Stimulated activated CD4-positive, alpha-beta T cell treated with anti-CD3 and anti-CD28 coated beads, Interleukin-1b, Interleukin-23, amount 100 ng/mL, for 24 hours (primary cell): ENCODE measurements at places on chromosomes 11 and 22.
A peak's percentile ranks its signal among the peaks of the same experiment; 100 is the strongest.

GRCh38 chr11:69312453-69313404, 18.8 kb downstream of the MYEOV start:
- no peak for DNase-seq

- DNase-seq: no peak
Measured at GRCh38 chr11:8705146-8705545, 22.6 kb downstream of the RPL27A start.

- no peak for DNase-seq
Measured at GRCh38 chr11:120413480-120413879, 77.3 kb downstream of the ARHGEF12 start.

GRCh38 chr11:8257003-8257664, 6.5 kb downstream of the LMO1 start:
- DNase-seq: no peak

DNA sequence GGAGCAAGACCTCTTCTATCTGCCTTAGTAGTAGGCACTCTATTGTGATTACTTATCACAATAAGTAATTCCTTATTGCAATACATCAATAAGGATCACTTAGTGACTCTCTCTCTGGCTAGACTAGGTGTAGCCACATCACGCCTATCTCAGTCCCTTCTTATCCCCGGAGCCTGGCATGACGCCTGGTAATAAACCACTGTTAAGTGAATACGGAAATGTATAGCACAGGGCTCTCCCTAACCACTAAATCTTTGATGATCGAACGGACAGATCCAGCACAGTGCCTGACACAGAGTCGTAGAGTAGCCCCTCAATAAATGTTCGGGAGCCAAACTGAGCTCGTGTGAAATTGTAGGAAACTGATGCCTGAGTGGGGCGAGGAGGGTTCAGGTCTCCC, 143.3 kb downstream of the FBXO7 start:
- DNase-seq: no peak

DNA sequence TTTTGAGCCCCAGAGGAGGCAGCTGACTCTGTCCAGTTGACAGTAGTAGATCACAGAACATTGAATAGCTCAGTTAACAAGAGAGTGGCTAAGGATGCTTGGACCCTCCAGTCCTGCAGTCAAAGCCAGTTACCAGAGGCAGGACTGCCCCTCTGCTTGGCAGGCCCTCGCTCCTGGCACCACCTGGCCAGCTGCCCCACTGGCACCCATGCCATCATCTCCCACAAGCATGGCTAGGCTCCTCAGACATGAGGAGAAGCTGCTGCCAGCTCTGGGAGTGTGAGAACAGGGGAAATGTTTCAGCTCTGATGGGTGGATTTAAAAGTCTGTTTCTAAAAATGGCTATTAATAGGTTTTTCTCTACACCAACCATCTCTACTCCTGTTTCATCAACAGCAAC, 13.9 kb downstream of the ME3 start:
- DNase-seq: no peak

DNA sequence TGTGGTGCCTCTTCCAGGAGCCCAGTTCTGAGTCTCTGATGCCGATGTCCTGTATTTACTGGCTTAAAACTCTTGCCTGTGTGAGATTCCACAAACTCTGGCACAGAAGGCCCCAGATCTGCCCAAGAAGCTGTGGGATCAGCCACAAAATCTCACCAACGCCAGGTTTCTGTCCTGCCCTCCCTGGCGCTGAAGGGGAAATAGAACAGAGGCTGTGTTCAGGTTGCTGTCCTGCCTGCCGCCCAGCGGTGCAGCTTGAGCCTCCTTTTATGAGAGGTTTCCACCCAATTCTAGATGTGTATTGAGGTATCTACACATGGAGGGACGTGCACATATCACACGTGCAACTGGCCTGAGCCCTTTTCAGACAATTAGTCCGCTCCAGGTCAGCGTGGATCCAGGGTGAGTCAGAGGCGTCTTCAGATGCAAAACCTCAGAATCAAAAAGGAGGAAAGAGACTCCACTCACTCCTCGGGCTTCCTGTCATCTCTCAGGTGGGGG, 2.2 kb downstream of the TMEM80 start:
- DNase-seq: no peak

DNA sequence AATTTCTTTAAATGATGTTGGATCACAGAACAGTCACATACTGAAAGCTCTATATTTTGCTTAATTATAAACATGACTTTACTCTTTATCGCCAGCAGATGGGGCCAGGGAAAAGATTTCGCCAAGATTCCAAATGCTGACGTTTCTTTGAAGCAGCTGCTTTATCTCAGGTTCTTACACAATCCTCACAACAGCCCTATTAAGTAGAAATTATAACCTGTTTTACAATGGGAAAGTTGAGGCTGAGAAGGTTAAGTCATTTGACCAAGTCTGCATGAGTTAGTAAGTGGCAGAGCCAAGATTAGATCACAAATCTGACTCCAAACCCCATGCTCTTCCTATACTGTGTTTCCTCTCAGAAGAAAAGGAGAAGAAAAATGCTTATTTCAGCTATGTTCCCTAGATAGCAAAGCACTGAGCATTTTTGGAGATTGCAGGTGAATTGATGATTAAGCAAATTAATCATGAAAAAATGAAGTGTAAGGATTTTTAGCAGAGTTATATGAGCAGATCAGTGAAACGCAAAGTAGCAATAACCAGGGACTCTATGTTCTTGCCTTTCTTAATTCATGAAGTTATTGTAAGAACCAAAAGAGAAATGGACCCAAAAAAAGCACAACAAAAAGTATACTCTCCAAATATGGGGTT, 79.0 kb downstream of the AASDHPPT start:
- no peak for DNase-seq

- peak; percentile 49 for DNase-seq
Measured at GRCh38 chr11:86183694-86184093, 60.9 kb upstream of the EED start.

- DNase-seq: no peak
Measured at GRCh38 chr11:119044708-119045107, 12.3 kb downstream of the HYOU1 start.

GRCh38 chr11:114812733-114813132, 134.4 kb downstream of the NXPE2 start:
- no peak for DNase-seq

GRCh38 chr11:10648871-10649270, 44.7 kb downstream of the IRAG1 start:
- no peak for DNase-seq

GRCh38 chr11:113570906-113571305, 95.7 kb upstream of the DRD2 start:
- no peak for DNase-seq

- DNase-seq: no peak
Measured at GRCh38 chr11:67247946-67248550, 18.2 kb upstream of the GRK2 start.

- no peak for DNase-seq
Measured at GRCh38 chr22:27298332-27298731, 503.2 kb downstream of the MN1 start.
